T47D (cell line): ENCODE measurements at places on chromosomes 2 and 18.

DNA sequence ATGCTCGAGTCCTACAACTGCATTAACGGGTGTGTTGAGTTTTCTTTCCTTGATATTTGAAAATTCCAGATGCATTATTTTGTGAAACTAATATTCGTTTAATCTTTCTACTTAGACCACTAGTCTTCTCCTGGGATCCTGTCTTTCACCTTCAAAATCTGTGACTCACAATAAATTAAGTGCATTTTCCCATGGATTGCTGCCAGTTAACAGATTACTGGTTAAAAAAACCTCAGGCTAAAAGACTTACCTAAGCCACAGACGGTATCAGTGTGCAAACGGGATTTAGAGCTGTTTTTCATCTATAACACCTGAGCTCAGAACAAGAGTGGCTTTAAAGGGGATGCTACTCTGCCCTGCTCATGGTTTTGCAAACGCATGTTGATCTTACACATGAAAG, 10.2 kb downstream of the FECH start:
- no peak for DNase-seq

- DNase-seq: no peak
These were observed 167.4 kb upstream of the MAP3K20 start for GRCh38 chr2:172908275-172908674.

- no peak for DNase-seq
These were observed 17.4 kb downstream of the RTTN start for GRCh38 chr18:70188113-70188512.

DNA sequence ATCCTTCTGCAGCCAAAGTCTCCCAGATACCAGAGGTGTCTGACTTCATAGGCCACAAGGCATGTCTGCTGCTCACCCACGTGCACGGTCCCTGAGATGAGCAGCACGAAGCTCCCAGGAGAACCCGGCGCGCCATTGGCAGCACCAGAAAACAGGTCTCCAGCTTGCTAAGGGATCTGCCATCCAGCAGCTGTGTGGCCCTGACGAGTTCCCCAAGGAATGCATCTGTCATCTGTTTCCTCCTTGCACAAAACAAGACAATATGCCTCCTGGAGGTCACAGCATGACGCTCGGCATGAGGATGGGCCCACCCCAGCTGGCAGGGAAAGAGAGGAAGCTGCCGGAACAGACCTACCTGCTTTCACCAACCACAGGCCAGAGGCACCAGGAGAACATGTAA, 29.2 kb downstream of the HS6ST1 start:
- DNase-seq: no peak

DNA sequence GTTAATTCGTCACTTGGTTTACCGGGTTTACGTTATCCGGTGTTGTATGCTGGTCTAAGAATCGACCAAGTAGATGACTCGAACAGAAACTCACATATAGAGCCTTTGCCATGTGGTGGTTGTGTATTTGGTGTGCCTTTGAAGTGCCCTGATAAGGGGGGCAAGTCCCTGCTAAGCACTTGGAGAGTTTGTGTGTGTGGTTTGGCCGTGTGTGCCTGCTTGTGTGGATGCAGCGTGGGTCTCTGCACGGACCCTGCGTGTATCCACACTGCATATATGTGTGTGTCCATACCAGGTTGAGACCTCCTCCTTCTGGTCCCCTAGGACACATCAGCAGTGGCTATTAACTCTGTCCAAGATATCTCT, 2.4 kb upstream of the CELF4 start:
- DNase-seq: no peak

DNA sequence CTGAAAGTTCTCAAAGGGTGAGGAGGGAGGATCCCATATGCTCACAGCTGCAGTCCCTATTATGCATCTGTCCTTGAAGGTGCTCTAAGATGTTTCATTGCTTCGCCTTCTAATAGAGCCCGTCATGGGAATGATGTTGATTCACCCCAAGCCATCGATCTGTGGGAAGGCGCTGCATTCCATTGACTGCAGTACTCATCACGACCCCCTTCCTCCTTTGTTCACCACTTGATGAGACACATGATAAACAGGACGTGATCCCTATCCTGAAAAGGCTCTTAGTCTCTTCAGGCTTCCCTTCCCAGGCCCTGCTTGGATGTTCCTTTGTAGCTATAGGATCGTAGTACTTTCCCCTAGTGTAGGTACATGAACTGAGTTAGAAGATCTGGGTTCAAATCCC, 181.8 kb downstream of the AGPS start:
- no peak for DNase-seq

GRCh38 chr2:163613266-163613731, 122.5 kb downstream of the FIGN start:
- DNase-seq: no peak

GRCh38 chr18:26685438-26686157, 137.2 kb upstream of the KCTD1 start:
- no peak for DNase-seq

DNA sequence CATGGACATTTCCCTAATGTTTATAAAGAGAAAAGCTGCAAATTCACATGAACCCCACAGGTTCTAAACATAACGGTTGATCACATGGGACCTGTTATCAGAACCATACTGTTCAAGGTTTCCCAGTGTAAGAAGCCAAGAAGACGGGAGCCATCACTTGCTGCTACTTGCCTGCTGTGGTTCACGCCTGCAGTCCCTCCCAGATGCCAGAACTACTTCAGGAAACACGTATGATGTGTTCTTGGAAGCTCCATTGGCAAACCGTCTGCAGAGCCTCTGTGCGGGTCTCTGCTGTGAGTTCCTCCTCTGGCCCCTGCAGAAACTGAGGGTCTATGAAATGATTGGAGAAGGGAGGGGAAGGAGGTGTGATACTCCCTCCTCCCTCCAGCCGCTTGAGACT, 75.2 kb downstream of the CABLES1 start:
- DNase-seq: no peak

GRCh38 chr2:219672406-219672805, 45.0 kb downstream of the SLC4A3 start:
- DNase-seq: no peak

- DNase-seq: no peak
These were observed 119.2 kb downstream of the PAX3 start for GRCh38 chr2:222179592-222179991.

- DNase-seq: no peak
These were observed 24.0 kb downstream of the ZNF385B start for GRCh38 chr2:179837408-179837807.

DNA sequence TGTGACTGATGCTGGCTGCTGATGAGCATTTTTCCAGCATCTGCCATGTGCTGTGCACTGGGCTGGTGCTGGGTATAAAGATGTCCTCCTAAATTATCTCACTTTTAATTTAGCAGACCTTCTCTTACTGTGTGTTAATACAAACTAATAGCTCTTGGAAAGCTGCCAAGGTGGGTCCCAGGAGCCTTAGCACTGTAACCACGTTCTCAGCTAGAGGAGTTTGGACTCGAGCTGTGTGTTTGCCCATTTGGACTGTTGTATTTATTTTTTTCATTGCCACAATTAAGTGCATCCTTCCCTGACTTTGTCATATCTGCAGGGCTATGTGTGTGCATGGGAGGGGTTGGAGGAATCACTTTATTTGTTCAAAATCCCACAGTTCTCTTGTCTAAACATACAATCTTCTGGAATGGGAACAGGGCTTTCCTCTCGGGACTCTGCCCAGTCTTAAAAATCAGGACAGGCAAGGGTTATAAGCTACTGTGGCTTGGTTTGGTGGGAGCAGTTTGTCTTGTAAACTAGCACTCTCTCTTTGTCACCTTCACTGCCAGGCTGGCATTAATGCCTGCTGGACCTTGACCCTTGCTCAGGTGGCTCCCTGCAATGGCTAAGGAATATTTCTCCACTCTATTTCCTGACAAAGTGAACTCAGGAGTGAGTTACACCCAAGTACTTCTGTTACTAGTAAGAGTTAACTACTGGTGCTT, 129.7 kb upstream of the MGAT5 start:
- DNase-seq: no peak

DNA sequence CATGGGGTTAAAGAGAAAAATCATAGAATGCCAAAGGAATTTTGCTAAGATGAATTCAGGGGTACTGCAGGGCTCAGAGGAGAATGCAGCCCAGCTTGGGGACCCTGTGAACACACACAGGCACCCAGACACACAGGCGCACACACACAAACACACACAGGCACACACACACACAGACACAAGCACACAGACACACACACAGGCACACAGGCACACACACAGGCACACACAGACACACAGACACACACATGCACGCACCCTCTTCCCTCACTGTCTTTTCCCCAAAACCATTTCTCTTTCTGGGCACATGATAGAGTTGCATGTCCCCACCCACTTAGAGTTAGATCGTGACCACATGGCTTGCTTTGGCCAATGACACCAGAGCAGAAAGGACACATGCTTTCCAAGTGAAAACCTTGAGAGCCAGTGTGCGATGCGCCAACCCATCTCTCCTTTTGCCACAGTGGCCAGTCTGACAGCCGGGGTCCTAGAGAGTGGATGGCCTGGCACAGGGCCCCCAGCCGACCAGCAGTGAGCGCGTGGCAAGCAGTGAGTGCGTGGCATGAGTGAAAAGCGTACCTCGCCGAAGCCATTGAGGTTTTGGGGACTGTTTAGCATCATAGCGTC, 163.3 kb downstream of the KLHL29 start:
- no peak for DNase-seq

DNA sequence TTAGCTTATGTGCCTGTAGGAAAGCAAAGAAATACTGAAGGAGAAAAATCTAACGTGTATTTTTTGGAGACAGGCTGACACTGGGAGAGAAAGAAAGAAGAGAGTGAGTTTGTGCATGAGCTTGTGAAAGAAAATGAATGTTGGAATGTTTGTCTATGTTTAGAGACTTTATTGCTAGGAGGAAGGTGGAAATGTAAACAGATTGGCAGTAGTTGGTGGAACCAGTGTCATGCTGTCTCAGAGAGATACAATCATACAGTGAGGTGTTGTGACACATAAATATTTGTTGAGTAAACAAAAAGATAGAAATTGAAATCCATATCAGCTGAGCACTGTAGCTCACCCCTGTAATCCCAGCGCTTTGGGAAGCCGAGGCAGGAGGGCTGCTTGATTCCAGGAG, 222.2 kb upstream of the MEIS1 start:
- DNase-seq: peak; percentile 91

DNA sequence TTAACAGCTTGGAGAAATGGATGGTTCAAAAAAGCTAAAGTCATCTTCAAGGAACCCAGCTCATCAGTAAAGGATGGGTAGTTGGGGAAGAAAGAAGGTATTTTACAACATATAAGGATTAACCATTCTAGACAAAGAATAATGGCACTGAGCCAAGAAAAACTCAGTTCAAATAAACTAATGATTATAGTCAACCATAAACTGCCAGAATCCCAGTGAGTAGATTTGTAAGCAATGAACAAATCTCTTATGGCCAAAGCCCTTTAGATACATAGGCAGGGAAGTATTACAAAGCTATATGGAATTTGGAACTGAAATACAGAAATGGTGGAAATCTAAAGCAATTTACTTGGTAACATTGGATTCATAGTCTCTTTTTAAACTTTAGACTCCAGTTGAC, 92.4 kb upstream of the ZFP36L2 start:
- no peak for DNase-seq

GRCh38 chr2:239310401-239311061, 90.3 kb downstream of the HDAC4 start:
- no peak for DNase-seq

- no peak for DNase-seq
These were observed 179.8 kb downstream of the SH3BP4 start for GRCh38 chr2:235131334-235132305.

- no peak for DNase-seq
These were observed 322.1 kb downstream of the EN1 start for GRCh38 chr2:118525346-118525745.

- DNase-seq: no peak
These were observed 190.8 kb downstream of the RNF152 start for GRCh38 chr18:61702007-61702406.

DNA sequence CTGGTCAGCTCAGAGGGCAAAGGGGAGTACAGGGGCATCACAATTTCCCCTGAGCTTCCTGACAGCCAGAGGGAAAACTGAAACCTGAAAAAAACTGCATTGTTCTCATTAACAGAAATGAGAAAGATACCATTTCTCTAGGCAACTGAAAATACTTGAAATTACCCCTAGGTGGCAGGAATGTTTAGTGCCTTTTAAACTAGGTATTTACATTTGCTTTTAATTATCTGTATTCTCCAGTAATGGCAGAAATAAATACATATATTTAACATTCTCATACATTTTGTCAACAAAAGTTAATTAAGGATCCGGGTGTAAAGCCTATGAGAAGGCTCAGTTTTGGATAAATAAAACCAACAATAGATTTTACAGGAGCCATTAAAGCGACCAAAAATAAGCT, 34.5 kb downstream of the RPL31 start:
- DNase-seq: peak; percentile 38

GRCh38 chr18:25434745-25435144, 82.8 kb upstream of the ZNF521 start:
- no peak for DNase-seq

DNA sequence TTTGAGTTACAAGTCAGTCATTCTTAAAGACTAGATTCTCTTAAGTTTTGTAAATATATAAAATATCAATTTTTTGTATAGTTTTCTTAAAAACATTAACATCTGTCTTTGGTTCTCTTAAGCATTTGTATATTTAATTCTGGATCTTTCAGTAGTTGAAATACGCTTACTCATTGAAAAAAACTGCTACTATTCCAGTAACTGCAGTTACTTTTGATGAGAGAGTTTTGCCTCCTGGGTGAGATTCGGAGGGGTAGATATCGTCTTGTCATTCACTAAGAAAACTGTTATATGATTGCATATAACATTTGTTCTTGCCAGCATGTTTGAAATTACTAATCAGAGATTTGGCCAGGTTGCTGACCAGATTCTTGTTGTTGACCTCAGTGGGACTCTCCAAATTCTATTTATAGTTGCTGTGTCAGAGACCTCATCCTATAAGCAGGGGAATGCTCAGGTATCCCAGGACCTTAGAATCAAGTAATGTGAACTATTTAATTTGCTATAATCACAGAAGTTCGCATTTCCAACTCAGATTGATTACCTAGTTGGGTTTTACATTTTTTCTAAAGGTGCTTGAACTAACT, 7.9 kb downstream of the AGPS start:
- no peak for DNase-seq

GRCh38 chr2:112640800-112641675, 4.7 kb upstream of the SLC20A1 start:
- no peak for DNase-seq

DNA sequence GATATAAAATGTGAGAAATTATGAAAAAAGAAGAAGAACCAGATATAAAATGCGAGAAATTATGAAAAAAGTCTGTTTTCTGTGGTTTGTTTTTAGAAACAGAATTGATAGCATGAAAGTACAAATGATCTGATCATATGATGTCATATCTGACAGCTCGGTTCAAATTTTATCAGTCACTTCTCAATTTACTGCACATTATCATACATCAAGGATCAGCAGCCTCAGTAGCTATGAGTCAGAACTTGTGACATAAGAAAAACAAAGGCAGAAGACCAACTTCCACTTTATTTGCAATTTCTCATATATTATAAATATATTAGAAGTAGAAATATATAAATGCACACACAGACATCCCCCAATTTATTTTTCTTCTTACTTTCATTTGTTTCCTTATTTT, 634.0 kb downstream of the LRP1B start:
- DNase-seq: no peak

- DNase-seq: no peak
These were observed 108.3 kb downstream of the AGAP1 start for GRCh38 chr2:235601960-235602704.
